NCI-H1436 treated with DMSO at 0.1 percent for 48 hours (cell line): ENCODE measurements at places on chromosomes 5 and 9.

DNA sequence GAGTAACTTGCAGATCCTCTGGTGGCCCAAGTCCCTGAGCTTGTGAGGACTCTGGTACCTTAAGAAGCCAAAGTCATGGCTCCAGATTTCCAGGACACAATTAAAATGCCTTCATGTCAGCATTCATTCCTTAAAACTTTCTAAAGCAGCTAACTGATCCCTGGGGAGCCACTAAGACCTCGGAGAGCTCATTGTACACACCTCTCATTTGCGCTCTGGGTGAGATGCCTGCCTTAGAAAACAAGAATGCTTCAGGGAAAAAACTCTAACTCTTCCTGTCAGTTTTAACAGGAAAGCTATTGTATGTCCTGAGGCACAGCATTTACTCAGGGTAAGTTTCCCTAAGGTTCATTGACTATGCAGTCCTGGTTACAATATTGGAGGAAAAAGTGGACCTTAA lies 285.0 kb downstream of the EFNA5 start:
- DNase-seq, result no peak

DNA sequence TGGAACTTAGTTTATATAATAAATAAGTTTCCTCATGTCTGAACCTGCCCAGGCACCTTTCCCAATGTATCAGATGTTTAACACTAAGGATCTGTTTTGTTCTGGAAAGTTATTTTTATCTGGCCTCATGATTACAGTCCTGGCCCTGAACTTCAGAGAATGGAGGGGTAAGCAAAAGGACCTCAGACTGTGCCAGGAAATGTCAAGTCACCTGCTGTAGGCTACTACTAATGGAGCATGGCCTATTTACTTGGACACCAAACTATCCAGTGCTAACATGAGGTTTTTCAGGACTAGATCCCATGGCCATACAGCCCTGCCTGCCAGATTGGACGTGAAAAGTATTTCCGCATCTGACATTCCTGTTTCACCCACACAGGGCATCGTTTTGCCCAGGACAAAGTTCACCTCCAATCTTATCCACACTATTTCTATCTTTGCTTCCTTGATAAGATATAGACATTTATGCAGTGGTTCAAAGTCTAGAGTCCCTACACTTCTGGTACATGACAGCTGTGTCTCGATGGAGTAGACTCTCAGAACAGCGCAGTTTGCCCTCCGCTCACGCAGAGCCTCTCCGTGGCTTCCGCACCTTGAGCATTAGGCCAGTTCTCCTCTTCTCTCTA lies at the start of gene BTNL8:
BTNL8 (plus strand) TSS at position 539 of the 626 bp plus-strand sequence. CDS start 152 bp downstream, outside the sequence.
- no peak for DNase-seq

- no peak for DNase-seq
Observed at GRCh38 chr5:18088020-18088579, 453.8 kb downstream of the TAF11L14 start.

- no peak for DNase-seq
Observed at GRCh38 chr5:1441166-1441865, 3.9 kb downstream of the SLC6A3 start.

DNA sequence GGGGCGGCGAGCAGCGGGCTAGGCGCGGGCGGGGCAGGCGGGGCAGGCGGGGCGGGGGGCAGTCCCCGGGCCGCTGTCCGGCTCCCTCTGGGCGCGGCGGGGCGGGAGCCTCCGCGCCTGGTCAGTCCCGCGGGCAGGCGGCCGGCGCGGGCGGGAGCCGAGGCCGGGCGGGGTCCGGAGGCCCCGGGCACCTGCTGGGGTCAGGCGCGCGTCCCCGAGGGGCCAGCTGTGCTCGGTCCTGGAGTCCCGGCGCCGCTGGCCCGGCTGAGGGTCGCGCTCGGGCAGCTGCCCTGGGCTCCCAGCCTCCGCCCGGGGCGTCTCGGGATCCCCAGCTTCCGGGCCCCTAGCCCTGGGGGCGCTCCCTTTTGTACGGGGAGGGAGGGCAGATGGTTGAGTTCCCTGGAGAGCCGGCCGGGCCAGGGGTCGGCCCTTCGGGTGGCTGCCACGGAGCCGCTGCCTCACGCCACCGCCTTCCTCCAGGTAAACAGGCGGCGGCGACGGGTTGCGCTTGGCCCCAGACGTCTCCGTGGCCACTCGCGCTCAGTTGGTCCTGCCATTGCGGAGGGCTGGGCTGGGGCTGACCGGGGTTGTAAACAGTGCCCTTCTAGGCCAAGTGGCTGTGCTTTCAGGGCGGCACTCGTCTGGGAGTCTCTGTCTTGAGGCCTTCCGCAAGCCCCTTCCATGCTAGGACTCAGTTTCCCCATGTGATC lies 473 bp downstream of the ZBTB34 start:
- no peak for DNase-seq

GRCh38 chr5:2602451-2603271 lies 148.8 kb downstream of the IRX2 start:
- no peak for DNase-seq

GRCh38 chr5:78533356-78533755 lies 115.2 kb downstream of the LHFPL2 start:
- no peak for DNase-seq

- no peak for DNase-seq
Observed at GRCh38 chr9:70411930-70412831, 2.3 kb downstream of the KLF9 start.

DNA sequence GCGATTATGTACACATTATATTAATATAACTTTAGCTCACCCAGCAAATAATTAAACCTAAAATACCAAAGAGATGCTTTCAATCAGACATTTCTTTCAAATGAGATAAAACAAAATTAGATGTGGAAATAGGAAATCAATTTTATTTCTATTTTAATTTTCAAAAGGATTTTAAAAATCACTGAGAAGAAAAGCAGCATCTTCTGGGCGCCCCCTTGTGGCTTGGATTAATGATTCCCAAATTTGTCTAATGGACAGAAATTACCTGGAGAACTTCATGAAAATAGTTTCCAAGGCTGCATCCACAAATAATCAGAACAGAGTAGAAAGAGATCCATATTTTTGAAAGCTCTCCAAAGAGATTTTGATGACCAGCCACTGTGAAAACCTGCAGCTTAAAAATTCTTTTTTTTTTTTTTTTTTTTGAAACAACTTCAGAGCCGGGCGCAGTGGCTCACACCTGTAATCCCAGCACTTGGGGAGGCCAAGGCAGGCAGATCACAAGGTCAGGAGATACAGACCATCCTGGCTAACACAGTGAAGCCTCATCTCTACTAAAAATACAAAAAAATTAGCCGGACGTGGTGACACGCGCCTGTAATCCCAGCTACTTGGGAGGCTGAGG lies 50.9 kb upstream of the CEMIP2 start:
- no peak for DNase-seq

DNA sequence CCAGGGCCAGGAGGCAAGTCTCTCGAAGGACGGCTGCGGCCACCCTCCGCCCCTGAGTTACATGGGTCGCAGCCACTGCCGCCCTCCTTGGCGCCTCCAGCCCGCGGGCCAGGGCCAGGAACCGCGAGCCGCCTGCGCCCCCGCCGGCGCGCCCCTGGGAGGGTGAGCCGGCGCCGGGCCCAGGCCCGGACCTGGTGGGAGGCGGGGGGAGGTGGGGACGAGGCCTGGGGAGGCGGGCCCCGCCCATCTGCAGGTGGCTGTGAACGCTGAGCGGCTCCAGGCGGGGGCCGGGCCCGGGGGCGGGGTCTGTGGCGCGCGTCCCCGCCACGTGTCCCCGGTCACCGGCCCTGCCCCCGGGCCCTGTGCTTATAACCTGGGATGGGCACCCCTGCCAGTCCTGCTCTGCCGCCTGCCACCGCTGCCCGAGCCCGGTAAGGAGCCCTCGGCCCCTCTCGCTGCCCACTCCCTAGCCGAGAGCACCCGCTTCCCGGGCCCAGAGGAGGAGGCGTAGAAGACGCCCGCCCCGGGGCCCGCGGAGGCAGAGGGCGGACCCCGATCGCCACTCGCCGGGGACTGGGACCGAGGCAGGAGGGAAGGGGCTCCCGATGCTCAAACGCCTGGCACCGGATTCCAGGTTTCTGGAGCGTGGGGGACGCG lies at the start of gene ASS1:
ASS1 (plus strand) TSS at position 397 of the 657 bp plus-strand sequence. CDS start 7,268 bp downstream, outside the sequence.
- no peak for DNase-seq

GRCh38 chr9:87674565-87675299 lies 51.2 kb upstream of the CTSL start:
- DNase-seq, result no peak

- DNase-seq, result no peak
Observed at GRCh38 chr9:74501570-74501969, 4.4 kb downstream of the RORB start.

GRCh38 chr9:2464624-2465023 lies 157.0 kb upstream of the VLDLR start:
- no peak for DNase-seq

DNA sequence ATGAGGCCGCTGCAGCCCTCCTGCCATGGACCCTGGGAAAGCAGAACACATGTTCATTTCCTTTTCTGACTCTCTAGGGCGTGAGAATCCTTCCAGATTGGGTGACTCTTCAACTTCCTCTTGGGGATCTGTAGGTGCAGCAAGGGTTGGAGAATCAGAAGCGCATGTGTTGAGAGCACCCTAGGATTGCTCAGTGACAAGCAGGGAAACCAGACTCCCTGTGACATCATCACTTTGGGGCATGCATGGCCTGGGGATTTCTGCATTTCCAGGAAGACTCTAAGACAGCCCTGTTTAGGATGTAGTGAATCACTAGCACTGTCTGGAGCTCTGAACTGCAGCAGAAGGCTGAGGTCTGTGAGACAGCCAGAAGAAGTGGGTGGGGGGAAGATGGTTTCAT lies 15.1 kb upstream of the LCP2 start:
- no peak for DNase-seq

GRCh38 chr5:156803404-156803803 lies 46.7 kb upstream of the PPP1R2B start:
- DNase-seq, result no peak

DNA sequence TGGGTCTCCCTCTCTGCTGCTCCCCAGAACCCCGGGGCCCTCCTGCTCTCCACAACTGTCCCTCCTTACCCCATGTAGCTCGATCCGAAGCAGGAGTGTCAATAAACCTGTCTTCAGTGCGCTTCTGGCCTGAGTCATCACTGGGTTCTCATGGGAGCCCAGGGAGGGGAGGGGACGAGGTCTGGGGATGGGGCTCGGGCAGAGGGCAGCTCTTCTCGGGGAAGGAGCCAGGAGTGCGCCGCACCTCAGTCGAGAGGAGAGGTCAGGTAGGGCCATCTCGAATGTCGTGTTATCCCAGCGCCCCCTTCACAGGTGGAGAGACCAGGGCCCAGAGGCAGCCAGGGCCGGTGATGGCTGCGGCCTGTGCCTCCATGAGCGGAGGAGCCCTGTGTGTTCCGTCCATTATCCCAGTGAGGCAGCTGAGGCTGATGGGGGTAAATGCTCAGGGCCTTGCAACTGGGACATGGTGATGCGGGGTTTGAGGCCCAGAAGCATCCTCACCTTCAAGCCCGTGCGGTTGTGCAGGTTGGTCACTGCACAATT lies 52.1 kb downstream of the LRSAM1 start:
- DNase-seq, result no peak

GRCh38 chr5:123478546-123478945 lies 33.4 kb upstream of the CSNK1G3 start:
- DNase-seq, result no peak

DNA sequence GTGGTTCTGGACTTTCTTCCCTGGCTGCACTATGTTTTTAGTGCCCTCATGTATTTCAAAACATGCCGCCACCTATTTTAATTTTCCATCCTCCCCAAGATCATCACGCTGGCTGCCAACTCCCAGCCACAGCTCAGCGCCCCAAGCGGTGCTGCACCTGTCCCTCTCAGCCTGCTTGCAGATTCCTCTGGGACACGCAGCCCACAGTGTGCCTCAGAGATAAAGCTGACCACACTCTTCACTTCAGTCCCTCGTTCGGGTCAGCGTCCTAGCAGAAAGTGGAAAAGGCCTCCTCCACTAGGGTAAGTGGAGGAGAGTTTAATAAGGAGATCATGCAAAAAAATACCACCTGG lies 56.2 kb upstream of the CKS2 start:
- DNase-seq, result no peak

- no peak for DNase-seq
Observed at GRCh38 chr5:45741110-45741509, 44.9 kb upstream of the HCN1 start.

- DNase-seq, result no peak
Observed at GRCh38 chr5:38601133-38601862, 44.9 kb upstream of the LIFR start.

DNA sequence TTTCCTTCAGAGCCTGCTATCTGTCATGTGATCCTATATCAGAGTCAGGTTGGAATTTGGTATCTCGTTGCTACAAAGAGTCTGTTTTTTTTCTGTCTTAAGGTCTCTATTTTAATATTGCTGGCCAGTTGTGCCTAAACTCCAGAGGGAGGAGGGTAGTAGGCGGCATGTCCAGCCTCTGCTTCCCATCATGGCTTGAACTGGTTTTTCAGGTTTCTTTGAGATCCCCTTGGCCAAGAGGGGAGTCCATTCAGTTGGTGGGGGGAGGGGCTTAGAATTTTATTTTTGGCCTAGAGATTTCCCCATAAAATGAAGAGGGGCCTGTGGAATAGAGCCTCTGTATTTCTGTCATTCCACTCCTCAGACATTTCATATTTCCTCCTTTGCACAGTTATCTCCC lies 15.4 kb upstream of the ZNF354C start:
- DNase-seq, result no peak

GRCh38 chr5:77945874-77946273 lies 169.7 kb upstream of the TBCA start:
- no peak for DNase-seq

DNA sequence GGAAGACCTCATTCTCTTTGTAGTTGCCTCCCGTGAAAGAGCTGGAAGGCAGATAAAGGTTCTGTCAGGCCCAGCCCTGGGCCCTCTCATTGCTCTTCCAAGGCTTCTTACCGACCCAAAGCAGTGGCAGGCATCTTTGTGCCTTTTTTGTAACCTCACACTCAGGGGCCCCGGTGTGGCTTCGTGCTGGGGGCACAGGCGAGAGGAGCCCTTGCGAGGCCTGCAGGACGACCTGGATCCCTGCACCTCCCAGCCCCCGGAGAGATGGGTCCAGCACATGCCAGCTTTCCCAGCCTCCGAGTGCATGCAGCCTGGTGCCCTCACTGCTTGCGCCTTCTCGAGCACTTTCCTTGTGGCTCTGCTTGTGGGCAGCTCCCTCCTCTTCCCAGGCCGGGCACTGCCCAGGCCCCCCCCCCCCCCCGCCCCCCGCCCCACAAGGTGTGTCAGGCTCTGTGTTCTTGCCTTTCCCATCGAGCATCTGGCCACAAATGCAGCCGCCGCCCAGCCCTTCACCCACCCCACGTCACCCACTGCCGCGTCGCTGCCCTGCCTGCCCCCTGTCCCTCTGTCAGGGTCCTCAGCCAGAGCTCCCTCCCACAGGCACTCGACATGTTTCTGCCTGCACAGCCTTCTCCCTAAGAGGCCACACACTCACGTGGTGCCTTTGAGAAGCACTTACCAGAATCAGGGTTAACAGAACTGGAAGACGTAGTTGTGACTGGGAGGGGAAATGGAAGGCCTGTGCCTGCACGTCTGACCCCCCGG lies 63.7 kb upstream of the CACNA1B start:
- DNase-seq, result no peak
